ENCODE measurements at places on chromosomes 5 and 9. TPM values are rescaled to one million over a fixed set of nuclear protein-coding genes. Genes with fewer than 3 reads are reported as not detected.

Gene MUSK
- not detected for total RNA-seq

Gene DRD1
- 3.1 TPM for total RNA-seq

Gene ZNF454
- total RNA-seq = not detected

Gene SETD9
- 7.9 TPM for total RNA-seq

Gene PCDHGB7
- total RNA-seq = 11.3 TPM

Gene BRD9
- 23.5 TPM for total RNA-seq

Gene CDHR2
- 0.60 TPM for total RNA-seq

Gene KIAA1958
- total RNA-seq = 10.9 TPM

Gene ABLIM3
- 2.1 TPM for total RNA-seq

Gene IL3
- not detected for total RNA-seq

Gene SCGB3A1
- total RNA-seq = not detected

Gene SVEP1
- 2.8 TPM for total RNA-seq

Gene PCSK1
- total RNA-seq = not detected

Gene PKD2L2
- total RNA-seq = not detected

Gene BHMT2
- total RNA-seq = not detected

Gene C5
- total RNA-seq = 0.85 TPM

All from cardiac muscle cell (in vitro differentiated cells and primary cell).